Endothelial cell of umbilical vein (primary cell): ENCODE measurements at places on chromosomes 11 and 22. TPM values are rescaled to one million over a fixed set of nuclear protein-coding genes. Genes with fewer than 3 reads are reported as not detected.

C1QTNF4 gene
- total RNA-seq = 1.7 and 1.8 TPM in 2 replicates

VSIG10L2 gene
- not detected in 2 replicates for total RNA-seq

SYNGR1 gene
- 3.7 and 3.8 TPM in 2 replicates for total RNA-seq

RCN1 gene
- 254 and 285 TPM in 2 replicates for total RNA-seq

OR8U1 gene
- not detected in 2 replicates for total RNA-seq
